ENCODE measurements at places on chromosomes 12 and 14.
A peak's percentile ranks its signal among the peaks of the same experiment; 100 is the strongest.

GRCh38 chr12:107238296-107238695, 144.9 kb upstream of the CRY1 start:
- DNase-seq = no peak

DNA sequence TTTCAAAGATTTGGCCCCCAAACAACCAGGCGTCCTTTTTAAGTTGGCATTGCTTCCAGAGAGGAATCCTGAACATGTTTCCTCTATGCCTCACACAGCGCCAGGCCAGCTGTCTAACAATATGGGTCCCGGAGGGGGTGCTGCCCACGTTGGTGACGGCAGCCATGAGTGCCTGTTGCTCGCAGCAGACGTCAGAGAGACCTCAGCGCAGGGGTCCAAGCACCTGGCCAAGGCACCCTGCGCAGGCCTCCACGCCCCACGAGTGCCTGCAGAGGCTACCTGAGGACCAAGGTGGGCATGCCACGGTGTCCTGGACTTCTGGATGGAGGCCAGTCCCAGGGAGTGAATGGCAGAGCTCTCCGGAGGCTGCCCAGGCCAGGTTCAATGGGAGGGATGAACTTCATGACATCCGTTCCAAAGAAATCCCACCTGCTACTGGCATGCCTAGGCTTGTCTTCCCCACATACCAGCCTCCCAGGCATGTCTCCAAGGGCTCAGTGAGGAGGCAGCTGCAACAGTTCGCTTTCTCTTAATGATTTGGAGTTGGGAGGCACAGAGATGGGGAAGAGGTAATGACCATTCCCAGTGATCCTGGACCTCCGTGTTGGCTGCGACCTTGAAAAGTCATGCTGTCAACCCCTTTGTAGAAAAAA, 11.6 kb upstream of the FOXN3 start:
- DNase-seq = peak; percentile 58

DNA sequence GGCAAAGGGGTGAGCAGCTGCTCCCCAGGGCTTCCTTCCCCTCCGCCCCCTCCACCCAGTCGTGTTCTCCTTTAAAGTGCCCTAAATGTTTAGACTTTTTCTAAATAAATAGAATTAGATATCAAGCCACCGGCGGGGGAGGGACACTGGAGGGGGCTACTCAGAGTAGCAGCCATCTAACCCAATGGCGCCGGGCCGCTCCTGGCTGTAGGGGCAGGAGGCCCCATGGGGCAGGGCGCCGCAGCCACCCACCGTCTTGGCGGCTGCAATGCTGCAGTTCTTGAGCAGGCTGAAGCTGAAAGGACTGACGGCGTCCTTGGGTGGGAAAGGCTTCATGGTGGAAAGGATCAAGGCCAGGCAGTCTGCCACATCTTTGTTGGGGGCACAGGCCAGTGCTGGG, 13.1 kb downstream of the SLC39A5 start:
- DNase-seq = no peak

DNA sequence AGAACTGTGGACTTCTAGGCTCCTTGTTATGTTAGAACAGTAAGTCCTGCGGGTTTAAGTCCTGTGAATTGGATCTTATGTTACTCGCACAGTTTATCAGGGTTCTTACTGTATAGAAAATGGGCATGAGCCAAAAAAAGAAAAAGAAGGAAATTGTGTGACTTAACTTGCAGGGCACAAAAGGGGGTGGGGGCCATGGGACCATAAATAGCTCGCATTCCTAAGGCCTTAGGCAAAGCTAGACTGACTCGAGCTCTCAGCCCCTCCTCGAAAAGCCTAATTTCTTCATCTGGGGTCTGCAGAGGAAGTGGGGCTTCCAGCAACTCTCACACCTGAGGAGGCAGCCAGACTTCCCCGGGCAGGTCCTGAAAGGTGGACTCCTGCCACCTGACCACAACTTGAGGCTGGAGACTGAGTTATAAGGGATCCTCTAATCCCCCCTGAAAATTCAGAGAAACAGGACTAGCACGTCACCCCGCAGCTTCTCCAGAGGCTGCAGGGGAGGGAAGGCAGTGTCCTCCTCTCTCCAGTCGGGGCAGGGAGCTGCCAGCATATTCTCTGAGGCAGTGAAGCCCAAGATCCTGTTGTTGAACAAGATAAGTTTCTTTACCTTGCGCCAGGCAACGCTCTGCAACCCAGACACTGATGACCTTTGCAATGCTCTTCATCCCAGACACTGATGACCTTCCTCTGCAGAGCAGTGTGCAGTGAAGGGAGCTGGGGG, 280.5 kb downstream of the PCNX1 start:
- DNase-seq = no peak

DNA sequence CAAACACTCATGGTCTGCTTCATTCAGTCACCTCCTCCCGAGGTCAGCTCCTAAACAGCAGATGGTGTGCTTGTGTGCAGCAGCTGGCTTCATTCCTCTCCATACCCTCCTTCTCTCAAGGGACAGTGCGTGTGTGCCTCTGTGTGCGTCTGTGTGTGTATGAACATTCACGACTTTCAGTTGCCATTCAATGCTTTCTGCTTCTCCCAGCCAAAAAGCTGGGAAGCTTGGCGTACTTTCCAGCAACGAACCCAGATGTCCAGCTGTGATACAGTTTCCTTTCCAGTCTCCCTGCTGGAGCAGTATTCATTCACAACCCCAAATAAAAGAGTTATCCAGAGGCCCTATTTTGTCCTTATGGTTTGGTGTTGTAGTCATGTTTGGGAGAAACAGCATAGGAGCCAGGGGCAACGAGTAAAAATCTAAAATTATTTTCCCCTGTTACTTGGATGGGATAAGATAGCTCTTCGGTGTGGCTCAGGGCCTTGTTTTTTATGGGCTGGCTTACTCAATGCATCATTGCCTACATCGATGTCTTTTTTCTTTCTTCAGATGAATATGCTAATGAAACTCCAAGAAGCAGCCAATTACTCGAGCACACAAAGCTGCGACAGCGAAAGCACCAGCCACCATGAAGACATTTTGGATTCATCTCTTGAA, 379.3 kb downstream of the NAV3 start:
- DNase-seq = peak; percentile 94

- no peak for DNase-seq
Measured at GRCh38 chr12:124740691-124741137, 123.0 kb downstream of the SCARB1 start.

DNA sequence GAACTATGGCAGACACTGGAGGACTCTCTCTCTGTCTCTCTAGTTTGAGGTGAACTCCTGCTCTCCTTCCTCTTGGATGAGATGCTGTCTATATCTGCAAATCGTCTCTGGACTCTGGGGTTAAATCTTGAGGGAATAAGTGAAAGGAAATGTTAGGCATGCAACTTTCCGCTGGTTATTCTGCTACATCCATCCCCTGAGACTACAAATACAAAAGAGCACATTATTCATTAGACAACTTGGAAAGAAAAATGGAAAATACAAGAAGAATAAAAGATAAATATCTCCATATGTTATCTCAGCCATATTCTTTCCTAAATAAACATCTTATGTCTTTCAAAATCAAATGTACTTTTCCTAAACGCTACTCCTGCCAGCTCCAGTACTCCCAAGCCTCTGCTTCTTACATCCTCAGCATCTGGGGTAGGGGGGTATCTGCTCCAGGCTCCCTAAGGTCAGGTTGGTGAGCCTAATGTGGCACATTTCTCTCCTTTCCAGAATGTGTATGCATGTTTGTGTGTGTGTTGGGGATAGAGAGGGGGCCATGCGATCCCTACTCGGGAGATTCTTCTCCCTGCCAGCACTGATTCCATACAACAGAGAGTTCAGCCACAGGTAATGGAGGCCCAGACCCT, 102.9 kb upstream of the FSCB start:
- DNase-seq = no peak

DNA sequence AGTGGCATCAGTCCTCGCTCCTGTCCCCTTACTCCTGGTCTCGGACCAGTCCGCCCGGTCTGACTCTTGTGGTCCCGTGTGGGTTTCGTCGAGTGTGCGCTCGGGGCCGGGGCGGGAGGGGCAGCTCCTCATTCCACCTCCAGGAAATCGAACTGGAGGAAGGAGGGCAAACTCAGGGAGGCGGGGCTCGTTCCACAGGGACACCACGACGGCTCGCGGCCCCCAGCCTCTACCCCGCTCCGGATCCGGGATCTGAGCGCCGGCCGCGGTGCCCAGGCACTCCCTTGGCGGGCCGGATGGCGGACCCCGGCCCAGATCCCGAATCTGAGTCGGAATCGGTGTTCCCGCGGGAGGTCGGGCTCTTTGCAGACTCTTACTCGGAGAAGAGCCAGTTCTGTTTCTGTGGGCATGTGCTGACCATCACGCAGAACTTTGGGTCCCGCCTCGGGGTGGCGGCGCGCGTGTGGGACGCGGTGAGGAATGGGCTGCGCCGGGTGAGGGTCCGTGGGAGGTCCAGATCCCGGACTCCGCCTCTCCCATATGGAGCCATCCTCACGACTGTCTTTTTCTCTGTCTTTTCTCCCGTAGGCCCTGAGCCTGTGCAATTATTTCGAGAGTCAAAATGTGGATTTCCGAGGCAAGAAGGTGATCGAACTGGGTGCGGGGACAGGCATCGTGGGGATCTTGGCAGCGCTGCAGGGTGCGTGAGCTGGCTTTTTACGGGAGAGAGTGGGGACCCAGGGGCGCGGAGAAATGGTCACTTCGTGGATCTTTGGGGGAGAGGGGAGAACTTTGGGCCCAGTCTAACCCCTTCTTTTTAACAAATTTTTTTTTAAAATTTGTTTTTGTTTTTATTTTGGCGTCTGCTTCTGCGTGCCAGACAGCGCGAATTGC, at the start of gene EEF1AKMT3:
TSS of gene EEF1AKMT3 (plus strand) at position 186 of the 894 bp plus-strand sequence. CDS start at position 297, 111 bp downstream.
- no peak for DNase-seq

DNA sequence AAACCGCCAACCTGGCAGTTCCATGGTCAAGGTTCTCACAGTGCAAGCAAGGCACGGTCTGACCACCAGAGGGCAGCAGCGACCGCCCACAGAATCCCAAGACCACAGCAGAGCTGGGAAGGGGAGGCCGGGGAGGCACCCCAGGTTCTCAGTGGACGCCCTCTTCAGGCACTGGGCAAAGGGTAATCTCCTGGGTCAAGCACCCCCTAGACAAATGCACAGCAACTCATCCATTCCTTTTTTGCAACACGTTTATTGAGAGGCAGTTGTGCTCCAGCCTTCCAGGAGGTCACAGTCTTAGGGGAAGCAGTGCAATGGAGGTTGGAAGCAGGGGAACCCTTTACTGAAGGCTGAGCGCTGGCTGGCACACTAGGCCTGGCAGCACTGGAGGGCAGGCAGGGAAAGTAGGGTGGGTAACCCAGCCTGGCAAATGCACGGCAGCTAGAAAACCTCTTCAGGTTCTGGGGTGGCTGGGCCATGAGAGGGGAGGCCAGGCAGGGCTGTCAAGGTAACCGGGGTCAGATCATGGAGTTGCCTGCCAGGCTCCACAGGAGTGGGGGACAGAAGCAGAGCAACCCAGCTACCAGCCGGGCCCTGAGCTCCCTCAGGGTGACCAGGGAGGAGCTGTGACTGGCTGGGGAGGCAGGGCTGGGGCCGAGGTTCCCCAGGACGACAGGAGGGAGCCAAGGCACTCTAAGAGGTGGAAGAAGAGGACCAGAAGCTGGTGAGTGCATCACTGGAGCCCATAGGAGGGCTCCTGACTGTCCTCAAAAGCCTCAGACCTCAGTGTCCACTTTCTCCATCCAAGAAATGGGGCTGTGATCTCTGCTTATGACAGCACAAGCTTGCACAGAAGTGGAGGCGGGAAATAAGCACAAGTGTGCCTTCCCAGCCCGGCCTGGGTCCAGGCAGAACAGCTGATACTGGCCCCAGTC, 1.8 kb upstream of the RHOF start:
- peak; percentile 65 for DNase-seq

- DNase-seq = no peak
Measured at GRCh38 chr14:50943261-50943942, 881 bp downstream of the PYGL start.

- DNase-seq = no peak
Measured at GRCh38 chr12:95533985-95534384, 17.3 kb downstream of the USP44 start.

DNA sequence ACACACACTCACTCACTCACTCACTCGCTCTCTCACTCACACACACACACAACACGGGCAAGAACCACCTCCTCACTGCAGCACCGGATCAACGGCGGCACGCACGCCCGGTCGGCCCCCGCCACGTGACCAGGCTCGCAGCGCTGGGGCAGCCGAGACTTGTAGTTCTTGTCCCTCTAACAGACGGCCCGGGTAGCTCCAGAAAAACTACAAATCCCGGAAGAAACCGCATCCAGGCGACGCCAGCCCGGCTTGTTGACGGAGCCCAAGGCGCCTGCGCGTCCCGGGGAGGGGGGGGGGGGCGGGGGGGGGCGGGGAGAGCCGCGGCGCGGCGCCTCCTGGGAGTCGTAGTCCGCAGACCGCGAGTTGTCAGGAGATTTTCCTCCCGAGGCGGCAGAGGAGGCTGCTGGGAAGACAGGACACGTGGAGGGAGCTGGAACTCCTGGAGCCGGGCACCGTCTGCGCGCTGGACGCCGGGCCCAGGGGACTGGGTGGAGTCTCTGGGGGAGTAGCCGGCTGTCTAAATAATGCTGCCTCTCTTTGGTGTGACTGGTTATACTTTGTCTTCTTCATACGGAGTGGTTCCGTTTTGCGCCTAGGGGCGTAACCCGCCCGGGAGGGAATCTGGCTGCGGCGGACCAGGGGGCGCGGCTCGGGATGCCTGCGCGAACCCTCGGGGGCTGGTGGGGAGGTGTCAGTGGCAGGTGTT, at the start of gene MAX:
TSS of gene MAX (minus strand) at position 77 of the 709 bp plus-strand sequence. CDS start 178 bp downstream, outside the sequence.
- DNase-seq = peak; percentile 96

DNA sequence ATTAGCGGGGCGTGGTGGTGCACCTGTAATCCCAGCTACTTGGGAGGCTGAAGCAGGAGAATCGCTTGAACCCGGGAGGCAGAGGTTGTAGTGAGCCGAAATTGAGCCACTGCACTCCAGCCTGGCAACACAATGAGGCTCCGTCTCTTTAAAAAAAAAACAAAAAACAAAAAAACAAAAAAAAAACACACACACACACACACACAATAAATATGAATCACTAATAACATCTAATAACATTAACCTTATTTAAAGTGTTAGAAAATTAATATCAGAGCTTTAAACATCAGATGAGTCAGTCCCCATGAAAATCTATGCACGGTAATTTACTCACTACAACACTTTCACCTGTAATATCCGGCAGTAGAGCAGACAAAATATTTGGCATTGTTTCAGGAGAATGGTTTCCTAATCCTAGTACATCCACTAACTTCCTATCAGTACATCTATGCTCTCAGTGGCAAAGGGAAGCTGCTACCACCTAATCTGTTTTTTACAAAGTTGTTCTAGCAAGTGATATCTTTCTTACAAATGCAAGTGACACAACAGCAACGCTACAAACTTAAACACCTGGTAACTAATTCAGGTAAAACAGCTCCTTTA, 36.2 kb downstream of the MED13L start:
- DNase-seq = no peak

DNA sequence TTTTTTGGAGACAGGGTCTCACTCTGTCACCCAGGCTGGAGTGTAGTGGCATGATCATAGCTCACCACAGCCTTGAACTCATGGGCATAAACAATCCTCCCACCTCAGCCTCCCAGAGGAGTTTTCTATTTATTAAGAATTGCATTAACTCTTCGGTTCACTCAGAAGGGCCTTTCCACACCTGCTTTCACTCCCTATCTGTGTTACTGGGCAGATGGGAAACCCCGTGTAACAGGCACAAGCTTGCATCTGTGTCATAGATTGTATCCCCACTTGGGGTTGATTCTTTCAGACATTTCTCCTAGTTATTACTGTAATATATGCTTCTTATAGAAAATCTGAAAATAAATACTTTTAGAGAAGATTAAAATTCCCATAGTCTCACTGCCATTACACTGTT, 38.7 kb downstream of the STX2 start:
- DNase-seq = no peak

GRCh38 chr14:42140001-42140400, 533.3 kb downstream of the LRFN5 start:
- DNase-seq = no peak

Data from NCI-H187 (cell line).